AG04449 (cell line): ENCODE measurements at places on chromosomes 7 and 10.

DNA sequence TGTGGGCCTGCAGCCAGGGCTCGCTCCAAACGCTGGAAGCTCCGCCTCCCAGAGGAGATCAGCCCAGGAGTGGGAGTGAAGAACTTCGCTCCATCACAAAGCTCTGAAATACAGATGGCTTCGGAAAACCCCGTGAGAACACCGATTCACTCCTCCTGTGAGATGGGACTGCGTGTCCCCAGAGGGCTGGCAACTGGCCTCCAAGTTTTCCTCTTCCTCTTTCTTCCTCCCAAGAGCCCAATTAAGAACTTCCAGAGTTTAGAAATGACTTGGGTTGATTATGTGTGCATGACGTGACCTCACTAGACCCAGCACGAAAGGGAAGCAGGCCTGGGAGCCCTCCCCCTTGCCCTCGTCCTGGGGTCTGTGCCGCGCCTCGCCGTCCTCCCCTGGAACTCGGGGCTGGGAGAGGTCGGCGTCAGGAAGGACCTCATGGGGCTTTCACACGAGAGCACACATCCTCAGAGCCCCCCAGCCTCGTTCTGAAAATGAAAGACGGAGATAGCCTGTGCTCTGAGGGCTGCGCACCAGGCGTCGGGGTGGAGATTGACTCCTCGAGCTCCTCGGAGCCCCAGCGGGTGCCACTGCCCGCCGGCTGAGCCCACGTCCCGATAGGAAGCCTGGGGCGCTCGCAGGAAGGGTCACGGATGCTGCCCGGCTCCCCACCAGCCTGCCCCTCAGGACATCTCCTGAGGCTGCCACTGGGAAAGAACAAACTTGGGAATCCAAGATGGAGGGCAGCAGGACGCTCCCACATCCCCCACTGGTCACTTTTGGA lies 37.8 kb downstream of the PTPRN2 start:
- no peak for DNase-seq

DNA sequence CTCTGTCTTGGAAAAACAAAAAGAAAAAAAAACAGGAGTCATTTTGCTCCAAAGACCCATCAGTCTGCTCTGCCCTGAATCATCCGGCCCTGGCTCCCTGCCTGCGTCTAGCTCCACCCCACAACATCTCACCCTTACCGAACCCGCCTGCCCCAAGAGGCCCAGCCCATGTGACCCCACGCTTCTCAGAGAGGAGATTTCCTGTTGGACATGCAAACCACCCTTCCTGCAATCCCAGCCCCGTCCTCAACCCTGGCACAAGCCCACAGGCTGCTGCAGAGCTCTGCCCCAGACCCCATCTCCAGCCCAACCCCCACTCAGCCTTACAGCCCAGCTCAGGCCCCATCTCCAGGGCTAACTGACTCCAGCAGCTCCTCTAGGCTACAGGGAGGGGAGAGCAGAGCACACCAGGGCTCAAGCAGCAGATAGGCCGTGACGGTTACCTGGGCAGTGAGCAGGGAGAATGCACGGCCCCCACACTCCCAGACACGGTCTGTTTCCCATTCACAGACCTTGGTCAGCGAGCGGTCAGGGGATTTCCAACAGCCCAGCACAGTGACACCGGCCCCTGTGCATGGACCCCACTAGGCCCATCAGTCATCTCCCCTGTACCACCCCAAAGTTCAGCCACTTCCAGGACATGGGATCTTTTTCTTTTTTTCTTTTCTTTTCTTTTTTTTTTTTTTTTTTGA lies 69.9 kb upstream of the GTF2I start:
- DNase-seq, result peak; percentile 31

DNA sequence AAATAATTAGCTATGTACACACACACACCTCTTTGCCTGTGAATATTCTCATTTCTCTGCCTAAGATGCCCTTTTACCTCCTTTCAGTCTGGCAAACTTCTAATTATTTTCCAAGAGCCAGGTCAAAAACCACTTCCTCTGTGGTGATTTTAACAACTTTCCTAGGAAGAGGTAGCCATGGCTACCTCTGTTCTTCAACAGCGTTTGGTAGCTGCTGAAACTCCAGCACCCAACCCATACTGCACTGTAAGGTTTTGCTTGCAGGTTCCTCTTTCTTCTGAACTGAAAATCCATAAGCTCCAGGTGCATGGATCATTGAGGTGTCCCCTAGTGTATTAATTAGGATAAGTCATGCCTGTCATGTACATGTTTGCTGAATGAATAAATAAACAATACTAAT lies 25.6 kb downstream of the NRCAM start:
- no peak for DNase-seq

- no peak for DNase-seq
These were observed 249.6 kb downstream of the EXOC4 start for GRCh38 chr7:133502498-133502897.

GRCh38 chr10:123573236-123574108 lies 92.7 kb upstream of the GPR26 start:
- no peak for DNase-seq
